Type B pancreatic cell (in vitro differentiated cells): ENCODE measurements at places on chromosomes 2 and 18. TPM values are rescaled to one million over a fixed set of nuclear protein-coding genes. Genes with fewer than 3 reads are reported as not detected.

- peak overlapping the region; percentile 12 for H3K4me3 ChIP-seq
- no peak overlapping the region for H3K27ac ChIP-seq
- H3K4me1 ChIP-seq, result peaks cover 37% of the 10 kb centered on the region
- peak; percentile 72 for DNase-seq
These were observed 319.7 kb downstream of the SOX11 start for GRCh38 chr2:6011921-6012320.

- H3K27ac ChIP-seq, result no peak overlapping the region
- no peak for DNase-seq
- peaks cover 3% of the 10 kb centered on the region for H3K36me3 ChIP-seq
- H3K4me3 ChIP-seq, result no peak overlapping the region
- H3K4me1 ChIP-seq, result peaks cover 18% of the 10 kb centered on the region
- no peaks in the 10 kb centered on the region for H3K27me3 ChIP-seq
These were observed 79.2 kb downstream of the KLHL29 start for GRCh38 chr2:23464156-23464555.

GRCh38 chr2:150147889-150148683 lies 339.4 kb downstream of the RND3 start:
- H3K4me1 ChIP-seq, result peaks cover 8% of the 10 kb centered on the region
- no peak for DNase-seq
- H3K36me3 ChIP-seq, result no peaks in the 10 kb centered on the region
- no peaks in the 10 kb centered on the region for H3K27me3 ChIP-seq
- H3K27ac ChIP-seq, result no peak overlapping the region

DNA sequence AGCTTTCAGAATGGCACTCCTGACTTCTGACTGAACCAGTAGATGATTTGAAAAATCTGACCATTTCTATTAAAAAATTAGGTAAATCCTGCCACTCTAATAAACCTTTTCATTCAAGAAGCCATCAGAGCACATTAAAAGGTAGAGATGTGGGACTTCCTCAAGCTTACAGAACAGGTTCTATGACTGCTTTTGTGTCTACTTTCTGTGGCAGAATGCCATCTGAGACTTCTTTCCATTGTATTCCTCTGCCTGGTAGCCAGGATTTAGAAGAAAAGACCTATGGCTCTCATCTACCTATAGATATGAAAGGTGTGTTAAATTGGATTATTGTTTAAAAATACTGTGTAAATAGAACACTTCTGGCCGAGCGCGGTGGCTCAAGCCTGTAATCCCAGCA lies 99.9 kb upstream of the NABP1 start:
- H3K27ac ChIP-seq, result no peak overlapping the region
- no peak for DNase-seq
- no peak overlapping the region for H3K4me3 ChIP-seq
- no peaks in the 10 kb centered on the region for H3K4me1 ChIP-seq

DNA sequence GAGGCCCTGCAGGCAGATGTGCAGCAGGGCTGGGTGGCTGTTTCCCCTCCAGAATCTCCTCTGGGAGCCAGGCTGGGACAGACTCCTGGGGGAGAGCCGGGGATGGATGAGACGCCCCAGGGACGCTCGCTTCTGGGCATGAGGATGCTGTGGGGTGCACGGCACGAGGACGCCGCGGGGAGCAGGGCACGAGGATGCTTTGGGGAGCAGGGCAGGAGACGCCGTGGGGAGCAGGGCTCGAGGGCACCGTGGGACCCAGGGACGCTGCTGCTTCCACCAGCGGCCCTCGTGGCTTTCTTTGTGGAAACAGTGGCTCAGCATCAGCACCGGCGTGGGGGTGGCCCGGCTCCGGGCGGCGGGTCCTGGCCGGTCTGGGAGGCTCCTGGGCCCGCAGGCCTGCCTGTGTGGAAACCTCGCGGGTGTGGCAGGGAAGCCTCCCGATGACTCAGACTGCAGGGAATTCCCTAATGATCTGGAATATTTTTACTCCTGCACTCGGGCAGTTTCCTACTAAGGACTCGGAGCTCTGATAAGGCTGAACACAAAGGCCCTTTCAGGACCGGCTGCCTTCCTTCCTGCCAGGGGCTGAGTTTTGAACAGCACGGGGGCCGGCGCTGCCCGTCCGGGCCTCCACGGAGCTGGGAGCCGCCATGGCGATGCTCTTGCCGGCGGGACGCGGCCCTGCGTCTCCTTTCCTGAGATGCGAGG lies 62.6 kb downstream of the NFATC1 start:
- H3K4me3 ChIP-seq, result no peak overlapping the region
- H3K4me1 ChIP-seq, result peaks cover 8% of the 10 kb centered on the region
- H3K27me3 ChIP-seq, result no peaks in the 10 kb centered on the region
- DNase-seq, result no peak

- H3K36me3 ChIP-seq, result no peaks in the 10 kb centered on the region
- peak overlapping the region; percentile 50 for H3K27ac ChIP-seq
- peaks cover 7% of the 10 kb centered on the region for H3K4me1 ChIP-seq
- H3K27me3 ChIP-seq, result peaks cover 18% of the 10 kb centered on the region
- H3K4me3 ChIP-seq, result no peak overlapping the region
- DNase-seq, result no peak
These were observed 467.7 kb downstream of the EPHA4 start for GRCh38 chr2:221104361-221104811.

DNA sequence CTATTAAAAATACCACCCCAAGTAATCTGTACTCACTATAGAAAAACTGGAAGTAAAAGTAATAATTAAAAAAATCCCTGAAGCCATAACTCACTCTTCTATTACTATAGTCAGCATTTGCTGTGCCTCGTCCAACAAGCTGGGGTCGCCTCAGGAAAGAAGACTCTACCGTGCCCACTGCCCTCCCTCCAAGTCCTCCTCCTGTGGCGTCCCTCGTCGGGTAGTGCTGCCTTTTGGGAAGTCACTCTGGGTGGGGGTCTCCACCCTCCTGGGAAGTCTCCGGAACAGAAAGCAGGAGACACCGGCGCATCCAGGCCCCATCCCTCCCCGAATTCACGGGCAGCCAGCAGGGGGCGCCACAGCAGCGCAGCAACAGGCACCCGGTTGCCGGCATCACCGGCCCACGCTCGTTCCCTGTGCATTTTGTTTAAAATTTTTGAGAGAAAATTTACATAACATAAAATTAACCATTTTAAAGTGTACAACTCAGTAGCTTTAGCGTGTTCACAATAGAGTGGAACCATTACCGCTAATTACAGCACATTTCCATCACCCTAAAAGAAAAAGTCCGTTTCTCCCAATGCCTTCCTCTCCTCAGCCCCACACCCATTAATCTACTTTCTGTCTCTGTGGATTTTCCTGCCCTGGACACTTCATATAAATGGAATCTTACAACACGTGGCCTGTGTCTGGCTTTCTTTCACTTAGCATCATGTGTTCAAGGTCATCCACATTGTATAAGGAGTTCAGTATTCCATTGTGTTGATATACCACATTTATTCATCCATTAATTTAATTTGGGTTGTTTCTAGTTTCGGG lies 62.2 kb downstream of the ADNP2 start:
- no peaks in the 10 kb centered on the region for H3K36me3 ChIP-seq
- no peak for DNase-seq
- H3K4me3 ChIP-seq, result no peak overlapping the region
- no peaks in the 10 kb centered on the region for H3K27me3 ChIP-seq
- H3K4me1 ChIP-seq, result peaks cover 21% of the 10 kb centered on the region
- H3K27ac ChIP-seq, result no peak overlapping the region

DNA sequence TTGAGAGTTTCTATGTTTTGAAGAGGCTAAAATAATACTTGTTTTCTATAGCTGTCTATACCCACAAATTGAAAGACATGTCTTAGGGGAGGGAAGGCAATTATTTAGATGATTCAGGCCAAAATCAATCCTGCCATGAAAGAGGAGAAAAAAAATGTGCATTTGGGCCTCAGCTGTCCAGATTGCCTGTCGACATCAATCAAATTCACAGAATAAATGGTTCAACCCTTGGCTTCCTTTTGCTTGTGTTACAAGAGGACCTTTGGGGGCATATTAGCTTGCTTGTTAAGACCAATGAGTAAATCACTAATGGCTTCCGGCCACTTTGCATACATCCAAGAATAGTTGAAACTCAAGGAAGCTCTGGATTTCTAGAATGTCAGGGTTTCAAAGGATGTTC lies 900.8 kb upstream of the CELF4 start:
- no peak for DNase-seq
- no peak overlapping the region for H3K4me3 ChIP-seq
- H3K27ac ChIP-seq, result no peak overlapping the region

DNA sequence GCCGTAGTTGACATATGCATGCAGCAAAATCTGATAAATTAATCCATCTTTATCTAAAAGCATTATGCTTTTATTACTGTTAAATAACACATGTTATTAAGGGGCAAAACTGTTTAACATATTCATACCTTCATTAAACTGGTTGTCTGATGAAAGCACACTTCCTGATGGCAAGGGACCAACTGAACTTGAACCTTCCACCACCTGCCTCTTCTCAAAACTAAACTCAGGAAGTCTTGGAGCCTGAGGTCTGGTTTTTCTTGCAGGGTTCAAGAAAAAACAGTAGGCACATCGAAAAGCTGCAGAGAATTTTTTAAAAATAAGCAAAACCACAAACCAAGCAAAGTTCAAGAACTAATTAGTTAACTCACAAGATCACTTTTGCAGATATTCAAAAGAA lies 64.9 kb downstream of the LNPK start:
- DNase-seq, result no peak
- H3K36me3 ChIP-seq, result peaks cover 11% of the 10 kb centered on the region
- no peaks in the 10 kb centered on the region for H3K4me1 ChIP-seq
- no peak overlapping the region for H3K27ac ChIP-seq

DNA sequence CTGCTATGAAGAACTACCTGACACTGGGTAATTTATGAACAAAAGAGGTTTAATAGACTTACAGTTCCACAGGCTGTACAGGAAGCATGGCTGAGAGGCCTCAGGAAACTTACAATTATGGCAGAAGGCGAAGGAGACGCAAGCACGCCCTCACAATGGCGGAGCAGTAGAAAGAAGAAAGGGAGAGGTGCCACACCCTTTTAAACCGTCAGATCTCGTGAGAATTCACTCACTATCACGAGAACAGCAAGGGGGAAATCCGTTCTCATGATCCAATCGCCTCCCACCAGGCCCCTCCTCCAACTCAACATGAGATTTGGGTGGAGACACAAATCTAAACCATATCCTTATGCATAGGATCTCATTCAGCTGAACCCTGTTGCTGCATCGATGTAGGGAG lies 84.6 kb upstream of the ZNF532 start:
- H3K36me3 ChIP-seq, result peaks cover 3% of the 10 kb centered on the region
- no peaks in the 10 kb centered on the region for H3K27me3 ChIP-seq
- peaks cover 25% of the 10 kb centered on the region for H3K4me1 ChIP-seq
- no peak overlapping the region for H3K4me3 ChIP-seq

DNA sequence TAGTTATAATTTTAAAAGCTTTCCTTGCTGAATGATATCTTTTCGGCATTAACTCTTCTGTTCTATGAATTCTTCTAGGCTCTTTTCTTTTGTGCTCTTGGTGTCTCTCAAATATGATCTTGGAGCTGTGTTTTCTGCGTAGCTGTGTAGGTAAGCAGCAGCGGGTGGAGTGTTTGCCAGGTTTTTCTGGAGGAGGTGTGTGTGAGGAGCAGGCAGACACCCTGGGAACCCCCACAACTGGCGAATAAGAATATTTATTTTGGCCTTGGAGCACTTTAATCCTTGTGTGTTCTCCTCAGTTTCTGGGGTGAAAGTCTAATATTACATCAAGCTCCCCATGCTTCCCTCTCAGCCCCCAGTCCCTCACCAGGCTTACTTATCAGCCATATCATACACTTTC lies 232.0 kb upstream of the FANCL start:
- H3K27ac ChIP-seq, result no peak overlapping the region
- no peaks in the 10 kb centered on the region for H3K36me3 ChIP-seq
- H3K4me3 ChIP-seq, result no peak overlapping the region
- no peaks in the 10 kb centered on the region for H3K4me1 ChIP-seq
- no peaks in the 10 kb centered on the region for H3K27me3 ChIP-seq
- no peak for DNase-seq

DNA sequence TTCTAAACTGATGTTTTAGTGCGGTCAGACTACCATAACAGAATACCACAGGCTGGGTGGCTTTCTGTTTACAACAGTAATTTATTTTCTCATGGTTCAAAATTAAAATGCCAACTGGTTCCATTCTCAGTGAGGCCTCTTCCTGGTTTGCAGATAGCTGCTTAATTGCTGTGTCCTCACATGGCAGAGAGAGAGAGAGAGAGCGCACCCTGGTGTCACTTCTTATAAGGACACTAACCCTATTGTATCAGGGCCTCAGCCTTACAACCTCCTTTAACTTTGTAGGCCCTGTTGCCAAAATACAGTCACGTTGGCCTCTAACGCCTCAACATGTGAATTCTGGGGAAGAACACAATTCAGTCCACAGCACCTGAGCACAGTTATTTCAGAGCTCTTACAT lies 37.5 kb upstream of the ZNF385B start:
- no peaks in the 10 kb centered on the region for H3K27me3 ChIP-seq
- no peaks in the 10 kb centered on the region for H3K4me1 ChIP-seq
- no peak overlapping the region for H3K4me3 ChIP-seq
- no peak for DNase-seq
- no peaks in the 10 kb centered on the region for H3K36me3 ChIP-seq

- no peaks in the 10 kb centered on the region for H3K27me3 ChIP-seq
- no peak overlapping the region for H3K27ac ChIP-seq
- no peak for DNase-seq
- H3K4me3 ChIP-seq, result no peak overlapping the region
- H3K4me1 ChIP-seq, result peaks cover 13% of the 10 kb centered on the region
These were observed 202.1 kb upstream of the REV1 start for GRCh38 chr2:99691926-99692325.

- no peaks in the 10 kb centered on the region for H3K36me3 ChIP-seq
- H3K4me1 ChIP-seq, result no peaks in the 10 kb centered on the region
- no peak overlapping the region for H3K27ac ChIP-seq
- H3K27me3 ChIP-seq, result peaks cover 11% of the 10 kb centered on the region
- no peak overlapping the region for H3K4me3 ChIP-seq
- no peak for DNase-seq
These were observed 97.5 kb downstream of the SH3YL1 start for GRCh38 chr2:166381-166780.

- no peak overlapping the region for H3K27ac ChIP-seq
- no peaks in the 10 kb centered on the region for H3K27me3 ChIP-seq
- no peaks in the 10 kb centered on the region for H3K4me1 ChIP-seq
- no peaks in the 10 kb centered on the region for H3K36me3 ChIP-seq
- DNase-seq, result no peak
These were observed 69.8 kb upstream of the PDE1A start for GRCh38 chr2:182496596-182496995.

Gene TUBB8B
- total RNA-seq, result 0.36 TPM in 1 of 2 replicates, not detected in the other

Gene ABCG5
- 0.10 and 0.36 TPM in 2 replicates for total RNA-seq

Gene IL36A
- total RNA-seq, result not detected in 2 replicates

Gene DSC2
- 85.4 and 352 TPM in 2 replicates for total RNA-seq

Gene MAPK4
- total RNA-seq, result 6.7 and 7.5 TPM in 2 replicates
